ENCODE measurements at places on chromosomes 6 and 20.

GRCh38 chr20:35207950-35208611 lies 18.4 kb upstream of the MMP24 start:
- peak; percentile 67 for DNase-seq

- DNase-seq = no peak
Observed at GRCh38 chr6:130724089-130724488, 103.1 kb upstream of the SMLR1 start.

- DNase-seq = no peak
Observed at GRCh38 chr20:1822564-1823449, 72.4 kb upstream of the SIRPA start.

DNA sequence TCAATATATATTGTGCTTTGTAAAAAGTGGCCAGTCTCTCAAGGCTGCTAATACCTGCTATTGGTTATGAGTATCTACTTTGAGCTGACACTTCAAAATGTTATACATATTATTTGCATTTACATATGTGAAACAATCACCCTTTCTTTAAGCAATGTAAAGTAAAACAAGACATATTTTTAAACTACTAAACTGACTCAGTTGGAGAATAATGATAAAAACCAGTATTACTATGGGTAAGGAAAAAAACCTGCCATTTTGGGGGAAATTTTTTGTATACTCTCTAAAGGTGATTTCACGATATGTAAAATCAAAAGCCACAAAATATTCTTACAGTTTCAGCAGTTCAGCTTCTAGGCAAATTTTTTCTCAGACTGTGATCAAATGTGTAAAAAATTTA lies 232.3 kb downstream of the PRL start:
- no peak for DNase-seq

DNA sequence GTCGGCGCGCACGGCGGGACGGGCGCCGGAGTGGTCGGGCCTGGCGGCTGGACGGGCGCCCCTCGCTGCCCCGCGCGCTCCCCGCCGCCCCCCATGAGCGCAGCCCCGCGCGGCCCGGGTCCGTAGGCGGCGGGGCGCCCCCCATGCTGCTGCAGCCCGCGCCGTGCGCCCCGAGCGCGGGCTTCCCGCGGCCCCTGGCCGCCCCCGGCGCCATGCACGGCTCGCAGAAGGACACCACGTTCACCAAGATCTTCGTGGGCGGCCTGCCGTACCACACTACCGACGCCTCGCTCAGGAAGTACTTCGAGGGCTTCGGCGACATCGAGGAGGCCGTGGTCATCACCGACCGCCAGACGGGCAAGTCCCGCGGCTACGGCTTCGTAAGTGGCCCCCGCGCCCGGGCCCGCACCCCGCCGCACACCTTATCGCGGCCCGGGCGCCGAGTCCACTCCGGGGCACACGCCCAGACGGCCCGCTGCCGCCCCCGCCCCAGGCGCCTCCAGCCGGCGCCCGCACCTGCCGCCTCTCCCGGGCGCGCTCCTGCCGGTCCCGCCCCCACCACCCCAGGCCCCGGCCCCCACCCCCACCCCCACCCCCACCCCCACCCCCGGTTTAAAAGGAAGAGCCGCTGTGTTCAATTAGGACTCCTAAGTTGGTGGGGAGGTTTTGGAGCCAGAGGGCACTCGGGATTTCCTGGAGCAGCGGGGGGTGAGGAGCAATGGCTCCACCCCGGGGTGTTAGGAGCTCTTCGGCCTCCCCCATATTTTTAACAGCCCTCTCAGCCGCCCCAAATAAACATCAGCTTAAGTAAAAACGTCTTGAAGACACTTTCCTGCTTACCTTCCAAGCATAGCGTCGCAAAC lies 474 bp downstream of the RBM38 start:
- no peak for DNase-seq

- DNase-seq = no peak
Observed at GRCh38 chr20:63695424-63696305, 787 bp upstream of the TNFRSF6B start.

DNA sequence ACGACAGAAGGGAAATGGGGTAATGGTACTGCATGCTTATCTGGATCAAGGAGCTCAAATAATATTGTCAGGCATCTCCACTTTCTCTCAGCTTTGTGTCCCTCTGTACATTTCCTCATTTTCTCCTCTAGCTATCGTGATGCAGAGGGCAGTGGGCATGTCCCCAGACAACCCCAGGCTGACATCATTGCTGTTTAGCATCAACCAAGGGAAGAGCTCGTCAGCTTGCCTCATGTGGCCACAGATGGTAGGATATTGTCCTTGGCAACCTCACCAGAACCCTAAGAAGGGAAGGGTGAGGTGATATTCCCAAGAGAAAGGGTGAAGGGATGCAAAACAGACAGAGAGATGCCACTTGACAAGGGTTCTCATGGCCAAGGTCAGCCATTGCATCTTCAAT lies 58.3 kb downstream of the MAFB start:
- no peak for DNase-seq

DNA sequence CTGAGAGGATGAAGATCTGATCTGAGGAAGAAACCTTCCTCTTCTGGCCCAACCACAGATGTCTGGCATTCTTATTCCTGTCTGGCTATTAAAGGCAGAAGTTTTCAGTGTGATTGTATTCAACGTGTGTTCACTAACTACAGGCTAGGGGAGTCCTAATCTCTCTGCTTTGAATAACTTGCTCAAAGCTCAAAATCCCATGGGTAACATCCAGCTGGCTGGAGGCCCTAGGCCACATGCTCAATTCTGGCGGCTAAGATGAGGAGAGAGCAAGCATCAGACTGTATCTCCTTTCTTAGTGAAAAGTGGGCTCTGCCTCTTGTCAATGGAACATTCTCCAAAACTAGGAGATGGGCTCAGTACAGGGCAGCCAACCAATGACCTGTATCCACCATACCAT lies 478.0 kb downstream of the KIF16B start:
- no peak for DNase-seq

Measured in fibroblast of skin of right quadriceps (primary cell).